ENCODE measurements at places on chromosomes 13 and 19. TPM values are rescaled to one million over a fixed set of nuclear protein-coding genes. Genes with fewer than 3 reads are reported as not detected.
A peak's percentile ranks its signal among the peaks of the same experiment; 100 is the strongest.

DNA sequence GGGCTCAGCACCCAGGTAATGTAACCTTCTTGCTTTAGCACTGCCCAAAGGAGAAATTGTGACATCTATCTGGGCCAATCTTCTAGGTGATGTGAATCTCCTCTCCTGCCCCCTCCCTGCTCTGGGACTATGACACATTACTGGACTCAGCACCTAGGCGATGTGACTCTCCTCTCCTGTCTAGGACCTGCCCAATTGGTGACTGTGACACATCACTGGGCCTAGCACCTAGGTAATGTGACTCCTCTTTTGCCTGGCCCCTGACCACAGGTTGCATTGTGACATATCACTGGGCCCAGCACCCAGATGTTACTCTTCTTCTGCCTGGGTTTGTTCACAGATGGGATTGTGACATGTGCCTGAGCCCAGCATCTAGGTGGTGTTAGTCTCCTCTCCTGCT is 45.0 kb downstream of the ZNF85 start:
- no peak for DNase-seq

DNA sequence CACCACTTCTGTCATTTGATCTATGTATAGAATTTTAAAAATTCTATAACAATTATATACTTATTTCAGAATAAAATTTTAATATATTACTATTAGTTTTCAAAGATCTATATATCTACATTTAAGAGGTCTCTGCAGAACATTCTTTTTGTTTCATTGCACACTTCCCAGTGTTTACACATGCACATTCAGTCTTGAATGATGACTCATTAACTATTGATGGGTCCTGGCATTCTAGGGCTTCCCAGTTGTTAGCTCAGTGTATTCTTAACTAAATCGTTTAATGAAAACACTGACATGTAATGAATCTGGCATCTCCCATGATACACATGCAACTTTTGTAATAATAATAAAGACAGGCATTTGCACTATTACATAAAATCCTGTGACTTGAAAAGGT is 324.6 kb downstream of the KLF12 start:
- DNase-seq = peak; percentile 30

GRCh38 chr13:45521297-45521696 is 56.6 kb downstream of the COG3 start:
- no peak for DNase-seq

DNA sequence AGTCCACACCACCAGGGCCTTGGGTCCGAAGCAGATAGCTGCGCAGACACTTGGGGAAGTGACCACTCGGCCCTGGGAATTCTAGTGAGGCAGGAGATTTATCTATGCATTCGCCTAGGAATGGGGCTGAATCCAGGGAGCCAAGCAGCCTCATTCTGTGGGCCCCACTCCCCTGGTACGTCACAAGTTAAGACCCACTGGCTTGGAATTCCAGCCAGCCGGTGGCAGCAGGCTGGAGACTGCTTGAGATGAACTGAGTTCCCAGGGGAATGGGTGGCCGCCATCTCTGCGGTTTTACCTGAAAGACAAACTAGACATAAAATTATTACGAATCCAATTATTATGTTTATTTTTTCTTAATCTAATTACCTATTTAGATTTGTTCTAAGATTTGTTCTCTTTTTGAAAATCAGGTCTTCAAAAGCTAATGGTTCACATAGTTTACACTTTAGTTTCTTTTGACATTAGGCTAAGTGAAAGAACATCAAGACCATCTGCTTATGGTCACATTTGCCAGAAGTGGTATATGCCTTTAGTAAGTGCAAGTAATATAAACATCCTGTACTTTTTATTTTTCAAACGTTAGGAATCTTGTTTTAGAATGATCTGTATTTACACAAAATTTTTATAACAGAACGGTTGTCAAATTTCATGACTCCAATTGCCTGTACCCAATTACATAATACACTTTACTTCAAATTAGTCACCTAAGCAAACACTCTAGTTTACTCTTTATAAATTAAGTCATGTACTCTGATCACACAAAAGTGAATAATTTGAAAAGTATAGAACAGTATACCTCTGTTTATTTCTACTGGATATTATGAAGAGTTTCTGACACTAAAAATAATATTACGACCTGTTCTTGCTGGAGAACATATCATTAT is 74.4 kb downstream of the SLITRK6 start:
- DNase-seq = no peak

GRCh38 chr19:30856376-30856775 is 484.2 kb downstream of the ZNF536 start:
- DNase-seq = no peak

DNA sequence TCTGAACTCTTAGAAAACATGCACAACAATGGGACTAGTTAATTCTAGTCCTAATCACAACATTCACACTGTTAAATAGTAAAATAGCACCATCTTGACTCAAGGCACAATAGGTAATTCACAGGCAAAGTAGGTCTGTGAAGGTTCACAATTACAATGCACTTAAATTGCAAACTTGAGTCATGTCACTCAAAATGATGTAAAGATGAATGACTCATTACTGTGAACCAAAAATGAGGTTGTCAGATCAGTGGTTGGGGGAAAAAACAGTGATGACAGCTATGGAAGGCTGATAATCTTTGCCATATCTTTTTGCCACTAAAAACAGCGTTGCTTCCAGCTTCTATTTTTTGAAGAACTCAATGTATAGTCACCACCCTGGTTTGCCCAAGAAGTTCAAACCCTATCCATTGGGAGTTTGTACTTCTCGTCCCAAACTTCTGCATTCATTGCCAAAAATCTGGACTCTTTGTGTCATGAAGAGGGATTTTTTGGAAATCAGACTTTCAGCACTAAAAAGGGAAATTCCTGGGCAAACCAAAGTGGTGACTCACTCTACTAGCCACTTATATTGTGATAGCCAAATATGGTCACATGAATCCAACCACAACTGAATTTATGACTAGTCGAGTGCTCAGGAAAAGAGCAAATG is 200.9 kb upstream of the TMTC4 start:
- peak; percentile 90 for DNase-seq

- no peak for DNase-seq
Measured at GRCh38 chr13:39399102-39399501, 203.9 kb downstream of the LHFPL6 start.

GRCh38 chr19:46442808-46443450 is 14.2 kb upstream of the PNMA8C start:
- peak; percentile 53 for DNase-seq

GRCh38 chr13:113634279-113635047 is 23.5 kb downstream of the ATP4B start:
- DNase-seq = no peak

- DNase-seq = no peak
Measured at GRCh38 chr13:36006894-36007675, 124.1 kb downstream of the DCLK1 start.

GRCh38 chr13:111957913-111958450 is 109.0 kb upstream of the SOX1 start:
- DNase-seq = no peak

DNA sequence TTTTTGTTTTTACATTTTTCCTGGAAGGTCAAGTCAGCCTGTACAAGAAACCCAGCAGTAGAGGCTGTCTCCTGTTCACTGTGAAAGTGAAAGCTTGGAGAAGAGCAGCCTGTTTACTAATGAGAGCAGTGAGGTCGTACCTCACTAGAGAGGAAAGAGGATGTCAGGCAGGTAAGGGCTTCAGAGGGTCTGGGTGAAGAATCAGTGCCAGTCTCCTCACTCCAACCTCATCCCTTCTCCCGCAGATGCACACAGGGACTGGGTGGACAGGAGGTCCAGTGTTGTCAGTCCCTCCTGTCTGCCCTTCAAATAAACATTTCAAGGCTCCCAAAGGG is 462.5 kb downstream of the KLF5 start:
- no peak for DNase-seq

GRCh38 chr13:37918116-37918714 is 48.6 kb upstream of the TRPC4 start:
- no peak for DNase-seq

DNA sequence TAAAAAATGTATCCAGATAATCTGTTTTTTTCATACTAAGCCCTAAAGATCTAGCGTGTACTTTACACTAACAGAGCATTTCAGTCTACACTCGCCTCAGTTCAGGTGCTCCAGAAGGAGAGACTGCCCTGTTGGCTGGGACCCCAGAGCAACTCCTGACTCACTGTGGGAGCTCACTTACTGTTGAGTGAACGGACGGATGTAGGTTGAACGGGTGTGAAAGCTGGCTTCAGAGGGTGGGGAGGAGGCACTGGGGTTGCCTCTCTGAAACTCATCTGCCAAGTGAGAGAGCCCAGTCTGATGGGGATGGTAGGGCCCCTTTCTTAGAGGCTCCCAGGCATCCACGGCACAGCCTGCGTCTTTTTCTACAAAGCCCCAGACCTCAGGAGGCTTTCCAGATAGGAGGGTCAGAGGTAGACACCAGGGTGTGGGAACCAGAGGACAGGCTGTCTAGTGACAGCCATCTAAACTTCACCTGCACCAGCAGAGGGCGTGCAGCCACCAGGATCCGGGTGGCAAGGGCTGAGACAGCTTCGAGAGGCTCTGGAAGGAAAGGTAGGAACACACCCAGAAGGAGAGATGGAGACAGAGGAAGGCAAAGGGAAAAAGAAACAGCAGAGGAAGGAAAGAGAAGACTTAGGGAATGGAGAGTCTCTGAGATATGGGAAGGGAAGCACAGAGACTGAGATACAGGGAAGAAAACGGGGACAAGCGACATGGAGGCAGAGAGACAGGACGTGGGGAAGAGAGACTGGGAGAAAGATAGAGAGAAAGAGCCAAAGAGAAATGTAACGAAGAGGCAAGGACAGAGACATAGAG is 3.7 kb downstream of the KASH5 start:
- DNase-seq = peak; percentile 81

- no peak for DNase-seq
Measured at GRCh38 chr19:31784671-31785101, 435.4 kb upstream of the TSHZ3 start.

- peak; percentile 50 for DNase-seq
Measured at GRCh38 chr13:45441633-45442032, 23.1 kb upstream of the COG3 start.

- DNase-seq = no peak
Measured at GRCh38 chr13:26557051-26557392, 461 bp upstream of the WASF3 start.

GRCh38 chr19:2610637-2611482 is 91.6 kb downstream of the GNG7 start:
- DNase-seq = peak; percentile 95

DNA sequence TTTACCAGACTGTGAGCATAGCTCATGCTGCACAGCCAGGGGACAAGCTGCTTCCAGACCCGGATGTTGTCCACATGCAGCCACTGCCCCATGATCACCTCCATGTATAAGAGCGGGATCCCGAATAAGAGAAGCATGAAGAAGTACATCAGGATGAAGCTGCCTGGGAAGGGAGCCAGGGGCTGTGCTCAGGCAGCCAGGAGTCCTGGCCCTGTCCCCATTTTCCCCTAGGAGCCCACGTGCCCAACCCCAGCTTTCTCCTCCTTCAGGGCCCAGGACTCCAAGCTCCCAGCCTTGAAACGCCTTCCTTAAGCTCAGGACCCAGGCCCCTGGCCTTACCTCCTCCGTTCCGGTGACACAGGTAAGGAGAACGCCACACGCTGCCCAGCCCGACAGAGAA is 69.3 kb downstream of the SLC6A16 start:
- DNase-seq = no peak

- no peak for DNase-seq
Measured at GRCh38 chr13:64718116-64718515, 2512.0 kb downstream of the PCDH9 start.

- DNase-seq = peak; percentile 23
Measured at GRCh38 chr13:110640591-110641029, 25.3 kb downstream of the NAXD start.

- DNase-seq = no peak
Measured at GRCh38 chr19:8722032-8722431, 598 bp downstream of the OR2Z1 start.

DNA sequence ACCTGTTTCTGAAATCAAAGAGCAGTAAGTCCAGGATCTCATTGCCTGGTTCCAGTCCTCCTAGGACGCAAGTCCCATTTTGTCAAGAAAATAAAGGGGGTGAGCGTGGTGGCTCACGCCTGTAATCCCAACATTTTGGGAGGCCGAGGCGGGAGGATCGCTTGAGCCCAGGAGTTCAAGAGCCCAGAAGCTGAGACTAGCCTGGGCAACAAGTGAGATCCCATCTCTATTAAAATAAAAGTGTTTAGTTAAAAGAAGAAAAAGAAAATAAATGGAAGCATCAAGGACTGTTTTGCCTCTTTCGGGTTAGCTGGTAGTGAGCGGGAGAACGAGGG is 344 bp upstream of the HAUS5 start:
- no peak for DNase-seq

GRCh38 chr19:12867120-12868099 is 13.8 kb downstream of the DNASE2 start:
- DNase-seq = peak; percentile 70

DNA sequence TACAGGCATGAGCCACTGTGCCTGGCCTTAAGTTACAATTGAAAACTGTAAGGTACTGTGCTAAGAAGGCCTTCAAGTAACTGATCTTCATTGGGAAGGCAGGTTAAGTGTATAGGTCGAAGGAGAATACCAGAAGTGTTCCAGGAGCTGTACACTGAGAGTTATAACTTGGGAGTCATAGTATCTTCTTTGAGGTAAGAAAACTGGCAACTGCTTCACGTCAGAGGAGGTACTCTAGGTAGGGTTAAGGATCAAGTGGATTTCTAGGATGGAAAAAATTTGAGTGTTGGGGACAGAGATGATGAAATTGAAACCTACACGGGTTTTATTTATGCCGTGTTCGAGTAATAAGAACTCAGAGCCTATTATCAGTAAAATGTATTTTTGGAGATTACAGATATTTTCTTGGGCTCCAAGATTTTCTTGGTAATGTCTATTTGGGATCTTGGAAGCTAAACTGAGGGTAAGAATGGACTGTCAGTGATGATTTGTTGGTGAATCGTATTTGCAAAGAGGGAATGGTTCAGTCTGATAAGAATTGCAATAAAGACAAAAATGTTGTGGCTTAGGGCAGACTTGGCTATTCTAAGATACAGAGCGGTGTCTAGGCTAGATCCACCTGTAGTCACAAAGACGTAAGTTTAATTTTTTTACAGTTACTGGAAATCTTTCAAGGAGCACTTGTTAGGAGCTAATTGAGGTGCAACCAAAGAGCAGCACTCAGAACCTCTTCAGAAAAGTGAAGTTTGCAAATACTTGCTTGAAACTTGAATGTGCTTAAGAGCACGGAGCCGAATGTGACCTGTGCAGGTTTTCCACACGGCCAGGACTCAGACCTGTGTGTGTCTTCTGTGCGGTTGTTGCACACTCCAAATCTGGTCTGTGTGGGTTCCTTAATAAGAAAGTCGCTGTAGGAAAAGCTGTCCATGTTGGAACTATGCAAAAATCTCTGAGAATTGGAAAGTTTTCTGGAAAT is 102.5 kb downstream of the URI1 start:
- DNase-seq = no peak

GFY gene
- total RNA-seq = not detected

ICAM4 gene
- total RNA-seq = 0.85 TPM

AP1M2 gene
- not detected for total RNA-seq

PLK5 gene
- not detected for total RNA-seq

KLHL26 gene
- 9.1 TPM for total RNA-seq

SLAIN1 gene
- 10.6 TPM for total RNA-seq

SERPINE3 gene
- 0.09 TPM for total RNA-seq

FPR1 gene
- not detected for total RNA-seq

PCDH9 gene
- total RNA-seq = 0.68 TPM

TLE6 gene
- 2.7 TPM for total RNA-seq

SMIM44 gene
- not detected for total RNA-seq

CGB2 gene
- not detected for total RNA-seq

Data from dermis blood vessel endothelial cell (primary cell).